Naive thymus-derived CD8-positive, alpha-beta T cell (primary cell): ENCODE measurements at places on chromosomes 13 and 19. TPM values are rescaled to one million over a fixed set of nuclear protein-coding genes. Genes with fewer than 3 reads are reported as not detected.

SULT2B1 gene
- 0.18 TPM for polyA plus RNA-seq

ZNF586 gene
- 21.5 TPM for polyA plus RNA-seq

WDR88 gene
- polyA plus RNA-seq: 0.10 TPM

ALOX5AP gene
- 235 TPM for polyA plus RNA-seq

ANKRD24 gene
- not detected for polyA plus RNA-seq

RAX2 gene
- polyA plus RNA-seq: not detected

NKPD1 gene
- 0.43 TPM for polyA plus RNA-seq

RAVER1 gene
- 17.5 TPM for polyA plus RNA-seq

- no peak for DNase-seq
Measured at GRCh38 chr13:34000955-34001354, 183.0 kb downstream of the RFC3 start.

DNA sequence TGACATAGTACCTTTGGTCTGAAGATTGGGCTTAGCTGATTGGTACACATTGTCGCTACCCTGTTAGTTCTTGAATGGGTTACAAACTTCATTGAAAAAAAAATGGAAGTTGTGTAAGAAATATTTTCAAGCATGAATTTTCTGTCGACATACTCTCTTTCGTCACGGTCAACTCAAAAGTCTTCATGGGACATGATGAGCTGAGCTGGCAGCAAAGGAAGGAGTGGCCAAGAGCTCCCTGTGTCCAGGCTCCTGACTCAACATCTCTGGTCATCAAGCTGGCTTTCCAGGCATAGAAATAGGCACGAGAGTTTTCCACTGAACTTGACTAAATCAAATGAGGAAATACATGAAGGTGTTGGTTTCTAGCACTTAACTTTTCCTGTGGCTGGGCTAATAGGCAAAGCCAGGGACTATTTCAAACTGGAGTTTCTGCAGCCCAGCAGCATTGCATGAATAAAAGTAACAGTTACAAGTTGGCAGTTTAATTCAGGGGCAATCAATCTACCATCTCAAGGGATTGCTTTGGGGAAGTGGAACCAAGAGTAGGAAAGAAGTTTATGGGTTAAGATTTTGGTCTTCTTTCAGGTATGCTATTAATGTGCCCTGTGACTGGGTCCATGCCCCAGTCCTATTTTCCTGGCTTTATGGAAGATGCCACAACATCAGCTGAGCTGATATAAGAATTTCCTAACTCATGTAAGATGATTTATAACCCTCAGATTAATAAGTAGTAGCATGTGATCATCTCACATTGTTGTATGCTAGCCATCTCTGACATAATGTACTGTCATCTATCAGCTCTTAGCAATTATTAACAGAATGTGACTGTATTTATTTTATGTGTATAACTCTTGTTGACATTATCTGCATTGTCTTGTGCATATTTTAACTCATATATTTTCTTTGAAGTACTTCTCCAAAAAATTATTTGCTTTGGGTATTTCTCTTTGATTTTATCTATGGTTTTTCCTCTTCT lies 385.8 kb downstream of the DLEU7 start:
- DNase-seq: no peak

- DNase-seq: no peak
Measured at GRCh38 chr19:19202707-19203011, 555 bp downstream of the NR2C2AP start.

GRCh38 chr19:40829205-40829604 lies 21.0 kb downstream of the CYP2A6 start:
- DNase-seq: no peak

DNA sequence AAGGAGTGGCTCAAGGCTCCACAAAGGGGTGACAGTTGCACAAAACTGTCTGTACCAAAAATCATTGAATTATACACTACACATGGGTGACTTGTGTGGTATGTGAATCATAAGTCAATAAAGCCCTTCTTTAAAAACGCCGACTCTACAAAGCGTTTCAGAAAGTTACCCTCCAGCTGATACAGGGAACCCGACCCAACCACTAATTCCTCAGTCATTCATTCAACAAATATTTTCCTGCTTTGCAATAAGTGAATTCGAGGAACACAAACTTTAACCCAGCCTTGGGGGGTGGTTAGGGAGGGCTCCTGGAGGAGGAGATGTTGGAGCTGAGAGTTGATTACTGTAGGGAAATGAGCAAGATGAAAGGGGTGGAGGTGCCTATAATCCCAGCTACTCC lies 32.0 kb downstream of the LTBP4 start:
- no peak for DNase-seq

DNA sequence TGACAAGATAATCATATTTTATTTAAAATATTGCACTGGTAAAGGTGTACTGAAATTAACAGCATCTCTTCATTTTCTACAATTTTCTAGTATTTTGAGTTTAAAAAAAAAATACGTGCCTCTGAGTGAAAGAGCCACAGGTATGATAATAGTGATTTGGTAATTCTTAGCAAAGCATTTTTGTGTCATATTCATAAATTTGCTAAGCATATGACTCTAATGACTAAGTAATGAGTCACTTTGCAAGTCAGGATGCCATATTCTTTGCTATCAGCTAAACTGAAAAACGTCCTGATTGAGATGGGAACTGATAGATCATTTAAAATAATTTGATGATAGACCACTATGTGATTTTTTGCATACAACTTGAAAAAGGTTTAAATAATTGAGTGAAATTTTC lies 136.1 kb upstream of the IRS2 start:
- no peak for DNase-seq

- no peak for DNase-seq
Measured at GRCh38 chr13:94433055-94433961, 46.2 kb downstream of the DCT start.

GRCh38 chr19:8306235-8307054 lies 1.7 kb downstream of the CD320 start:
- DNase-seq: no peak

DNA sequence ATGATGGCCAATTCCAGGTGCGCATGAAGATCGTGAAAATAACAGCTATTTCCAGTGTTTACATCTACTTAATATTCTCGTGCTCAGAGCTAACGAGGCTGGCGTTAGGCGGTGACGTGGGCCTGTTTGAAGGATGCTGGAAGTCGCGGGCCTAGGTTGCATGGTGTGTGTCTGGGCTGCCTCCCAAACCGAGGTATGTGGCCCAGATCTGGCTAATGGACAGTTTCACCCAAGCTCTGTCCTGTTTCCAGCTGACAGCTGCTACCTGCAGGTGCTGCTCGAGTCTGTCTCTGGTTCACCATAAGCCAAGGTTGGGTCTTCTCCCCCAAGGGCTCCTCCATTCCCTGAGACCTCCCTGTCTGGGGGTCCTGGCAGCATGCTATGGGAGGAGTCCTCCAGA lies 40.5 kb upstream of the KCTD15 start:
- DNase-seq: no peak

- no peak for DNase-seq
Measured at GRCh38 chr13:40981361-40981760, 37.8 kb downstream of the ELF1 start.

GRCh38 chr13:59533561-59534555 lies 629.9 kb downstream of the DIAPH3 start:
- DNase-seq: no peak

- no peak for DNase-seq
Measured at GRCh38 chr13:51625555-51626345, 41.5 kb downstream of the WDFY2 start.

- DNase-seq: no peak
Measured at GRCh38 chr13:46168341-46168740, 13.6 kb downstream of the LCP1 start.

DNA sequence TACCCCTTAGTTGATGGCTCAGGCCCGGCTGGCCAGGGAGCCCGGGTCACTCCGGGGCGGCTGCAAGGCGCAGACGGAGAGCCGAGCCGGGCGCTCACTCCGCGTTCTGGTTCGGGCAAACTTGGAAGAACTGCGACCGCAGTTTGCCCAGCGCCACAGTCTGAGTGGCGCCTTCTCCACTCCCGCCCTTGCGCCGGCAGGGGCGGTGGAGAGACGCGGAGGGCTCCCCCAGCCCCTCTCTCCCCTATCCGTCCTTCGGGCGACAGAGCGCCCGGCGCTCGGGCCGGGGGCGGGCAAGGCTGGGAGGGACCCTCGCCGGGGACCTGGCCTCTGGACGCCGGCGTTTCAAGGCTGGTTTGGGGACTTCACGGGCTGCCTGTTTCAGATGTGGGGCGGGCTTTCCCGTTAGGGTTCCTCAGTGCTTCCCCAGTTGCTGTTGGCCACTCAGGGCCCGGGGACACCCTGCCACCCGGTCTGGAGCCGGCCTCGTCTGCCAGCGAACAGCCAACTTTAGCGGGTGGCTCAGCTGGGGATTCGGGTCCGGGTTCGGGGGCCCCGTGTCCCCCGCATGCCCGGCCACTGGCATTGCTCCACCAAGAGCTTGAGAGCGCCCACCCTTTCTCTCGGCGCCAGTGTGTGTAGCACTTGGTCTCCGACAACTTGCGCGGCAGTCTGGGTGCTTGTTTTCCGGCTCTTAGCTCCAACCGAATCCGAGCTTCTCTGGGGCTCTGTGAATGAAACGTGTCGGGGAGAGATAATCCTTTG lies 1.5 kb downstream of the GPC6 start:
- DNase-seq: no peak

GRCh38 chr13:103168901-103169508 lies 102.8 kb upstream of the SLC10A2 start:
- DNase-seq: no peak

GRCh38 chr19:15123900-15124299 lies 16.7 kb downstream of the SYDE1 start:
- no peak for DNase-seq

GRCh38 chr19:14479975-14480699 lies 5.0 kb upstream of the PTGER1 start:
- DNase-seq: peak; percentile 68

DNA sequence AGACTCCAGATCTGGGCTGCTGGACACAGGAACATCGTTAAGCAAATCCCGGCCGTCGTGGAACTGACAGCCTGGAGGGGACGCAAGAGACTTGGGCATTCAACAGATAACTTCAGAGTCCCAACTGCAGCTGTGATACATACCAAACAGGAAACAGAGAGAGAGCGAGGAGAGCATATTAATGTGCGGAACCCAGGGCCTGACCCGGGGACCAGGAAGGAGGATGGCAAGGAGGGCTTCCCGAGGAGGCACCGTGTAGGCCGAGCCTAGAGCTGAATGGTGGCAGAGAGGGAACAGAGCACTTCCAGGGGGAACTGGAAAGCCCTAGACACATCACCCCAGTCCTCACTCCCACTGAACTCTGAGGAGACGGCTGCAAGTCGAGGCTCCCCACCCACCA lies 68.1 kb downstream of the SIPA1L3 start:
- DNase-seq: no peak

GRCh38 chr13:70191034-70191433 lies 82.8 kb upstream of the KLHL1 start:
- no peak for DNase-seq

- no peak for DNase-seq
Measured at GRCh38 chr19:40322271-40322610, 26.0 kb downstream of the C19orf47 start.

GRCh38 chr19:41554907-41555306 lies 21.1 kb upstream of the CEACAM21 start:
- DNase-seq: peak; percentile 71

- no peak for DNase-seq
Measured at GRCh38 chr13:79870766-79871165, 389.8 kb downstream of the NDFIP2 start.

GRCh38 chr13:113178070-113178895 lies 19.8 kb downstream of the PROZ start:
- DNase-seq: no peak
